ENCODE measurements at places on chromosomes 11 and 22. TPM values are rescaled to one million over a fixed set of nuclear protein-coding genes. Genes with fewer than 3 reads are reported as not detected.

Gene SLC1A2
- total RNA-seq: 2.4 TPM

Gene SLC22A9
- total RNA-seq: not detected

Gene DRD2
- 2.9 TPM for total RNA-seq

Gene SMTNL1
- not detected for total RNA-seq

Gene OR10A2
- not detected for total RNA-seq

Gene OOSP2
- not detected for total RNA-seq

Gene CCDC15
- total RNA-seq: 6.1 TPM

Gene FXYD2
- 0.26 TPM for total RNA-seq

- no peak for DNase-seq
- no peaks in the 10 kb centered on the region for H3K4me1 ChIP-seq
- H3K4me3 ChIP-seq: no peak overlapping the region
- H3K27me3 ChIP-seq: no peaks in the 10 kb centered on the region
Measured at GRCh38 chr11:11163236-11163635, 189.8 kb downstream of the CSNK2A3 start.

GRCh38 chr11:16252373-16252772 lies 104.0 kb downstream of the SOX6 start:
- H3K27ac ChIP-seq: no peak overlapping the region
- H3K27me3 ChIP-seq: no peaks in the 10 kb centered on the region

DNA sequence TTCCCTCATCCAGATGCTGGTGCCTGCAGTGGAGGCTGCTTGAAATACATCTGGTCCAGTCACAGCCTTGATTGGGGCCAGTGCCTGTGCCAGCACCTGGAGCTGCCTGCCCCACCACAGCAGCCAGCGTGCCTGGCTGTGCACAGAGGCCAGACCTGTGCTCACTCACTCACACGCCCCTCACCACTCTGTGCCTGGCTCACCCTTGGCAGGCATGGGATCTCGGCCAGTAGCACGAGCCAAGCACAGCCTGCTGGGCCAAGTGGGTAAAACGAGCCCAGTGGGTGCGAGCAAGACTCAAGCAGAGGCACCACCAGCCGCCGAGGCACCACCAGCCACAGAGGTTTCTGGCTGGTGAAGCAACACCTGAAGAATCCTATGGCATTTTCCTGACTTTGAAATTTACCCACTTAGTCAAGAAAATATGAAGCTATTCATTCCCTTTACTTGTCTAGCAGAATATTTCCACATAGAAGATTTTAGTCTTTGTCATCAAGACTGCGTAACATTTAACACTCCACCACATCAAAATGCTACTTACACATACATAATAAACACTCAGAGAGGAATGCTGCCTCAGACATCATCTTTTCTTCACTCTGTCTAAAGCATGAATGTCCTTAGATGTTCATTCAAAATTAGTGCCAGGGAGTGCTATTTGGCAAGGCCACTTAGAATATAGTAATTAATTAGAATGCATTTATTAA lies 424.3 kb upstream of the FAT3 start:
- no peak overlapping the region for H3K27ac ChIP-seq
- no peaks in the 10 kb centered on the region for H3K36me3 ChIP-seq
- DNase-seq: no peak
- H3K27me3 ChIP-seq: no peaks in the 10 kb centered on the region
- H3K4me3 ChIP-seq: no peak overlapping the region
- H3K4me1 ChIP-seq: peaks cover 9% of the 10 kb centered on the region

DNA sequence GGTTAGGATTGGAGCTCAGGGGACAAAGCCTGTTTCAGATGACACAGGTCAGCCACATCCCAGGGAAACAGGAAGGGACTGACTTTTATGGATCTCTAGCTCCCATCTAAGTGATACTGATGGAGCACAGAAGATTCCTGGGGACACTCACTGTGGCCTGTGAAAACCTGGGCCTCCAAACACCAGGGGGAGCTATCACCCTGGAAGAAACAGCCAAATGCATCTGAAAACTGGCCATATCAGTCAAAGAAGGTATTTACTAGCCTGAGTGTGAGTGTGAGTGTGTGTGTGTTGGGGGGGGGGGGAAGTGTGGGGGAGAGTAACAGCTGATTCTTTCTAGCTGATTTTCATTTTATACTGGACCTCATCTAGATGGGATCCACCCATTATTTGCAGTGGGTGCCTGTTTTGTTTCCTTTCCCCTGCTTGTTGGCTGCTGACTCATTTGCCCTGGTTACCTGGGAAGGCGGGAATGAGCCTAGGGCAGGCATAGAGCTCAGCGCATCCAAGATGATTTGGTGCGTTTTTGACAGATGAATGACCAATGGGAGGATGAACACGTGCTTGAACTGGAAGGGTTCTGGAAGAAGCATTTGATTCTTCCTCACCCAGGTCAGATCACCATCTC lies 284.0 kb downstream of the KIRREL3 start:
- no peaks in the 10 kb centered on the region for H3K36me3 ChIP-seq
- H3K27me3 ChIP-seq: no peaks in the 10 kb centered on the region
- peaks cover 12% of the 10 kb centered on the region for H3K4me1 ChIP-seq
- no peak overlapping the region for H3K4me3 ChIP-seq
- peak; percentile 64 for DNase-seq

DNA sequence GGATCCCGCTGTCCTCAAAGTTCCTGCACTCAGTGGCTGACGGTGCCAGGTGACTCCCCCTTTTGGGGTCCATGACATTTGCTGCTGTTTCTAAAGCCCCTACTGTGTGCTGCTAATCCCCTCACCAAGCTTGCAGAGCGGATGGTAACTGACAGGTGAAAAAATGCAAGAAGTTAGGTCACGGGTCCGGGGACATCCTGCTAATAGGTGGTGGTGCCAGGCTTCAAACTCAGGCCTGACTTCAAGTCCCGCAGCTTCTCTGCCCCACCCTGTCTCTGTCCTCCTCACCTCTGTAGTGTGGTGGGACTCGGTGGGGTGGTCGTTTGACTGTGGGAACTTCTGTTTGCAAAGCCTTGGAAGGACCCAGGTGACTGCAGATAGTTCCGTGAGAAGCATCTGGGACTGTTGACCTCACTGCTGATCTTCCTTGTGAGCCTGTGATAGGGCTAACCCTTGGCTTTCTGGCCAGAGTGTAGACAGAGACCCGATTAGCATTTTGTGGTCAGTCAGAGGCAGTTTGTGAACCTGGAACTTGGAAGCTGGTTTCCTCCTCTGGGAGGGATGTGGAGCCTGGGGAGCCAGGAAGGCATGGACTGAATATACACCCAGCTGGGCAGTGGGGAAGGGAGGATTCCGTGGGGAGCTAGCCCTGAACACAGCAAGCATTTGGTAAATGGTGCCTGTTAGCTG lies 115.4 kb upstream of the OR4B1 start:
- no peaks in the 10 kb centered on the region for H3K36me3 ChIP-seq
- DNase-seq: no peak
- peak overlapping the region; percentile 17 for H3K4me3 ChIP-seq

All from neural crest cell (in vitro differentiated cells).